ENCODE measurements at places on chromosomes 7 and 10.

DNA sequence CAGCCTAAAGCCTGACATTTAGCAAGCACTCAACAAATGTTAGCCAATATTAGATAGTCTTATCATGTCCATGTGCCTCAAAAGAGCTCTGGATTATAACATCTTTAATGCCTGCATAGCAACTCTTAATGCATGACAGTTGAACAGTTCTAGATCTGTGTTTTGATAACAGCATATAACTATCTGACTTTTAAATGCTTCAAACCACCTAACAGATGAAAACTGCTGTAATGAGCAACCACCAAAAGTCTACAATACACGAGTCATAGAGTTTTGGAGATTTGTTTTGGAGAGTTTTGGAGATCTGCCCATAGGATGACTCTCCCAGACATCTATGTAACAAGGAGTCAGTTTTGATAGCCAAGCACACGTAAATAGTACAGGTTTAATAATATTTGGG is 227.3 kb downstream of the TWIST1 start:
- no peak for DNase-seq

- no peak for DNase-seq
Measured at GRCh38 chr7:24336461-24336860, 52.5 kb downstream of the NPY start.

GRCh38 chr10:51348622-51349021 is 274.3 kb downstream of the PRKG1 start:
- no peak for DNase-seq

- no peak for DNase-seq
Measured at GRCh38 chr7:87369216-87369615, 23.8 kb downstream of the CROT start.

GRCh38 chr10:72045586-72045985 is 42.8 kb downstream of the SPOCK2 start:
- DNase-seq: no peak
